ENCODE measurements at places on chromosomes 13 and 19. TPM values are rescaled to one million over a fixed set of nuclear protein-coding genes. Genes with fewer than 3 reads are reported as not detected.

ZNF136 gene
- total RNA-seq = 22.0 TPM

DZIP1 gene
- total RNA-seq = 20.3 TPM

DNA sequence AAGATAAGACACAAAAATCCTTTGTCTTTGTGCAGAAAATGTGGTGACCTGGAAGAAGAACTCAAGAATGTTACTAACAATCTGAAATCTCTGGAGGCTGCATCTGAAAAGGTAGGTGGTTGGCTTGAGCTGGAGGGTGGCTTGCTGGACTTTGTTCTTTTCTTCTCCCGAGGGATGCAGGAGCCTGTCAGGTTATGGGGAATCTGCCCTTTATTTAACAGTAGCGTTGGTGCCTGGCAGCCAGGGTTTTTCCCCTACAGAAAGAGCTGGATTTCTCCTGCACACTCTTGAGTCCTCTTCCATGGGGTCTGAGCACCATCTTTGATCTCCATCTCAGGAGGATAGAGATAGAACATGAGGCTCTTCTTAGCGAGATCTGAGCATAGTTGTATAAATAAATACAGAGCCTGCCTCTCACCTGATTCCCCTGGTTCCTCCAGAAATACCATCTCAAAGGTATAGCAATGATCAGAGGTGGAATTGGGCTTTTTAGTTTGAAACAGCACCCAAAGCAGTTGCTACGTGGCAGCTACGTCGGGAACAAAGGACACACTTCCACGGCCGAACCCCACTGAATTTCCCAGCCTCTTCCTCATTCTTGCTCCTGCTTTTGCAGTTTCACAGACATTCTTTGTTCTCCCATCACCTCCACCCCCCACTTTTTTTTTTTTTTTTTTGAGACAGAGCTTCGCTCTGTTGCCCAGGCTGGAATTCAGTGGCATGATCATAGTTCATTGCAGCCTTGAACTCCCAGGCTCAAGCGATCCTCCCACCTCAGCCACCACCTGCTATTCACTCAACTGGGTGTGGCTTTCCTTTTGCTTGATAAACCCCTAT lies 12.9 kb downstream of the TPM4 start:
- peak overlapping the region; percentile 81 for H3K27ac ChIP-seq
- H3K36me3 ChIP-seq = no peaks in the 10 kb centered on the region
- no peak overlapping the region for H3K4me3 ChIP-seq

DNA sequence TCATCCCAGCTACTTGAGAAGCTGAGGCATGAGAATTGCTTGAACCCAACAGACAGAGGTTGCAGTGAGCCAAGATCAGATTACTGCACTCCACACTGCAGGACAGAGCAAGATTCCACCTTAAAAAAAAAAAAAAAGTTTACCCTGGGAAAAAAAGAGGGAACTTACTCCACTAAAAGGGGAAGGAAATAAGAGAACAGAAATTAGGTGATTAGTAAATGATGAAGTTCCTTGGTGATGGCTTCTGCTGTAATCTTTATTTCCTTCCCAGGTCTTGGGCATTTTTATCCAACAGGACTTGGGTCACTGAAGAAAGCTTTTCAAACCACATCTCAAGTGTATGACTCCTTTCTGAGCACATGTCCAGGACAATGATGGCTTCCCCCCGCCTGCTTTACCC lies 9.3 kb downstream of the ZNF780A start:
- H3K4me1 ChIP-seq = no peaks in the 10 kb centered on the region
- H3K36me3 ChIP-seq = peaks cover 12% of the 10 kb centered on the region
- DNase-seq = no peak
- no peak overlapping the region for H3K27ac ChIP-seq
- H3K27me3 ChIP-seq = no peaks in the 10 kb centered on the region

Data from breast epithelium (tissue), 4 donors.